ENCODE measurements at places on chromosomes 7 and 10. TPM values are rescaled to one million over a fixed set of nuclear protein-coding genes. Genes with fewer than 3 reads are reported as not detected.

HERPUD2 gene
- 23.9 TPM for total RNA-seq

AKR1E2 gene
- total RNA-seq, result 9.7 TPM

ELN gene
- 138 TPM for total RNA-seq

TFPI2 gene
- 1.1 TPM for total RNA-seq

FAM25G gene
- total RNA-seq, result not detected

TRPV6 gene
- 0.71 TPM for total RNA-seq

ZNF487 gene
- 4.9 TPM for total RNA-seq

DNA sequence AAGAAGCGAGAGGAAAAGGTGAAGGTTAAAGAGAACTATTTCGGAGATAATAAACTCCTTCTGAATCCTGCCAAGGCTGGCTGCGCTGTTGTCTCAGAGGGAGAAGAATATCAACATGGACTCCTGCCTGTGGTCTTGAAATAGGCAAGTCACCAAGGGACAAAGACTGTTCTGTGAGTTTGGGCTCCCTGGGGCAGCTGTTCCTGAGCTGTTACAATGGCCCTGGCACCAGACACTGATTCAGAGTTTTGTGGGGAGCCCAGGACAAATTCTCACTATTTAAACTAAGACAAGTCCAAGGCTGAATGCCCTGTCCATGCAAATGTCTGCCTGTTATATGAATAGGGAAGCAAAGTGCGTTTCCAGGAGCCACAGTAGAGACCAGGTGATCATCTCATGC is 81.4 kb downstream of the PRPF18 start:
- DNase-seq, result no peak

GRCh38 chr7:116206141-116206540 is 4.2 kb upstream of the TES start:
- DNase-seq, result no peak

DNA sequence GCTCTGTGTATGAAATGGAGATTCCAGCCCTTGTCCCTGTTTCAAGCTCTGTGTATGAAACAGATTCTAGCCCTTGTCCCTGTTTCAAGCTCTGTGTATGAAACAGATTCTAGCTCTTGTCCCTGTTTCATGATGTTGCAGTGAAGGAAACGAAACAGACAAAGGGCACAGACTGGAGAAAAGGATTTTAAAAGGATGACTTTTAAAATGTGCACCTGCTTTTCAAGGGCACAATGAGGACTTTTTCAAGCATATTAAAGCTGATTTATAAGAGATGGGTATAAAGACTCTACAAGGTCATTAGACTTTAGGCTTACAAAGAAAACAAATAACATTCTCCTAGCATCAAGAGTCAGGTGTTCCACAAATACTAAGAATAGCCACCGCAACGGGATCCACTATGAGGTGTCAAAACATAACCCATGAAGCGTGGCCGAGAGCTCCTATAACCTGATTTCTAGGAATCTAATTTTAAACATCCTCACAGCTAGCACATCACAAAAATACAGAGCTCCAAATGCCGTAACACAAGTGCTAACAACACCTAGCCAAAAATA is 29.0 kb downstream of the DIP2C start:
- DNase-seq, result no peak

GRCh38 chr10:85280014-85280413 is 951.6 kb downstream of the CCSER2 start:
- no peak for DNase-seq

DNA sequence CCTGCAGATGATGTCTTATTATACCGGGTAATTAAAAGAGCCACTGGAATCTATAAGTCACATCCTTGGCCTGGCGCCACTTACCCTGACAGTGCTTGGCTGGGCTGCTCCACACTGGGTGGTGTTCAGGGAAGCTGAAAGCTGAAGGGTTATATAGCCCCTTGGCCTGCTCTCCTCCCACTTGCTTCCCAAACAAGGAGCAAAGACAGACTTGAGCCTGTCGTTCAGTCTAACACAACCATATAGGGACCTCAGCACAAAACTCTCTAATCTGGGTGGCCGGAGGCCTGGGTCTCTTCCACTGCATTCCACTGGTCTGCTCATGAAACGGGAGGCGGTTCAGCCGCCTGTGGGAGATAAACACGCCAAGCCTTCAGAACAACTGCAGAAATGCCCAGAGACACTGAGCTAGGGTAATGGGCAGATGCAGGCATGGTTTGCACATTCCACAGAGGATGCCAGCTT is at the start of gene ACTA2:
TSS of gene ACTA2 (minus strand) at position 127 of the 465 bp plus-strand sequence. CDS start 3,843 bp downstream, outside the sequence.
- peak; percentile 75 for DNase-seq

DNA sequence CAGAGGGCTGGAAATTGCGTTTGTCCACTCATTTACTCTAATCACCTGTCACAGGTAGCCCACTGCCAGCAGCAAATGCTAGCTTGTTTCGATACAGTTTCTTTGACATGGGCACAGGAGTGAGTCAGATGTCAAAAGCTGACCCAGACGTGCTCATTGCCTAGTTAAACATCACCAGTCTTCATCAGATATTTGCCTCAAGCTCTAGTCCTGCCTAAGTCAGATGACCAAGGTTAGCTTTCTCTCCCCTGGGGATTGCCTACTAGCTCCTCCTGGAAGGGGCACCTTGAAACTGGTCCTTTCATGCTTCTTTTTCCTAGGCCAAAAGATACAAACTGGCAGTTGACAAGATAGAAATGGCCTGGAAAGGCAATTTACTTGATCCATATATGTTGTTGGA is 35.2 kb downstream of the GPAM start:
- DNase-seq, result no peak

All from right atrium auricular region (tissue), 2 donors.